NCI-H2081 (cell line): ENCODE measurements at places on chromosomes 1 and 21.

GRCh38 chr1:236706183-236706582, 19.9 kb downstream of the ACTN2 start:
- no peak for DNase-seq

DNA sequence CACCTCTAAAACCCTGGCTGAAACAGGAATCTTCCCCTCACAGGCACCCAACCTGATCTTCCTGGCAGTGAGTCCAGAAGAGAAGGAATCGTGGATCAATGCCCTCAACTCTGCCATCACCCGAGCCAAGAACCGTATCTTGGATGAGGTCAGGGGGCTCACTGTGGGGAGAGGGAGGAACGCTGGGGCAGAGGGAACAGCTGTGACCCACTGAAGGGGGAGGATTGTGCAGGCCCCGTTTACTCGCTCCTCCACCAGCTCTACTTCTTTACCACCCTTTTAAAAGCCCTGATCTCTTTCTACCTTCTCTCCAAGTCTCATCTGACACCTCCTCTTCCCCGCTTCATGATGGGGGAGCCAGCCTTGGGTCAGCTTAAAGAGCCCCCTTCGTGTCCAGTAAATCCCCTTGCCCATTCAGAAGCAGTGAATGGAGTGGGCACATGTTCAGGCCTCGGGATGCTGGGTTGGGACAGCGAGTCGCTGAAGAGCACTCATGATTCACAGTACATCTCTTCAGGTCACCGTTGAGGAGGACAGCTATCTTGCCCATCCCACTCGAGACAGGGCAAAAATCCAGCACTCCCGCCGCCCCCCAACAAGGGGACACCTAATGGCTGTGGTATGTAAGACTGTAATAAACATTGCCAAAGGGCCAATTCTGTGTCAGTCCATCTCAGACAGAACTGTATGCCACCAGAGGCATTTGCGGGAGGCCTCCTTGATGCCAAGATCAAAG, 7.3 kb downstream of the PLEKHO1 start:
- no peak for DNase-seq

- DNase-seq = no peak
Measured at GRCh38 chr1:55955016-55955621, 624.2 kb downstream of the PLPP3 start.

DNA sequence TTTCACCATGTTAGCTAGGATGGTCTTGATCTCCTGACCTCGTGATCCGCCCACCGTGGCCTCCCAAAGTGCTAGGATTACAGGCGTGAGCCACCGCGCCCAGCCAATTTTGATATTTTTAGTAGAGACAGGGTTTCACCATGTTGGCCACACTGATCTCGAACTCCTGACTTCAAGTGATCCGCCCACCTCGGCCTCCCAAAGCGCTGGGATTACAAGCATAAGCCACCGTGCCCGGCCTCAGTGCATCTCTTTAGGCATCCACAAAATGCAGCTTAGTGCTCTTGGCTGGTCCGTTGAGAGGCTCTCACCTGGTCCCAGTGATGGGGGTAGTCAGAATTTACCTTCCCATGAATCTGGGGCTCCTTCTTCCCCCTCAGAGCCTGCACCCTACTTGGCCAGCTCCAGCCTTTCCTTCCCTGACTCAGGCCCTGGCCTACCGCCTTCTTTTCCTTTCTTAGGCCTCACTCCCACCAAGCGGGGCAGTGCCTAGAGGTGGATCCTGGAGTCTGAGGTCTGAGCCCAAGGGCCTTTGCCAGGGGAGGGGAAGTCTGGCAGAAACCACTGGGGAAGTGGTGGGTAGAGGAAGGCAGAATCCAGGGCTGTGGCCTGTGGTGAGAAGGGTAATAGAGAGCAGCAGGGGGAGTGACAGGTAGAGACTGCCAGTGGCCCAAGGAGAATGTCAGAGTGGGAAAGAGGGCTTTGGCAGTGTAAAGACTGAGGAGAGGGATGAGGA, 3.7 kb downstream of the LENEP start:
- no peak for DNase-seq

GRCh38 chr1:119742202-119742601, 26.5 kb downstream of the HMGCS2 start:
- DNase-seq = no peak
